ENCODE measurements at places on chromosomes 16 and 17.
A peak's percentile ranks its signal among the peaks of the same experiment; 100 is the strongest.

- DNase-seq = no peak
Observed at GRCh38 chr17:80805032-80805751, 186.4 kb upstream of the CHMP6 start.

- DNase-seq = no peak
Observed at GRCh38 chr17:33562792-33563191, 269.7 kb upstream of the ASIC2 start.

DNA sequence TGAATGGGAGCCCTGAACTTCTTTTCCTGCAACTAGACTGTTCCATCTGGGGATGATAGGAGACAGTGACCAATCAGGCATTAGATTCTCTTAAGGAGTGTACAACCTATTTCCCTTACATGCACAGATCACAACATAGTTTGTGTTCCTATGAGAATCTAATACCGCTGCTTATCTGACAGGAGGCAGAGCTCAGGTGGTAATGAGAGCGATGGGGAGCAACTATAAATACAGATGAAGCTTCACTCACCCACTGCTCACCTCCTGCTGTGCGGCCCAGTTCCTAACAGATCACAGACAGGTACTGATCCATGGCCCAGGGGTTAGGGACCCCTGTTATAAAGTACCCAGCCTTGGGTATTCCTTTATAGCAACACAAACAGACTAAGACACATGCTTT is 17.4 kb upstream of the ADAMTS18 start:
- DNase-seq = no peak

DNA sequence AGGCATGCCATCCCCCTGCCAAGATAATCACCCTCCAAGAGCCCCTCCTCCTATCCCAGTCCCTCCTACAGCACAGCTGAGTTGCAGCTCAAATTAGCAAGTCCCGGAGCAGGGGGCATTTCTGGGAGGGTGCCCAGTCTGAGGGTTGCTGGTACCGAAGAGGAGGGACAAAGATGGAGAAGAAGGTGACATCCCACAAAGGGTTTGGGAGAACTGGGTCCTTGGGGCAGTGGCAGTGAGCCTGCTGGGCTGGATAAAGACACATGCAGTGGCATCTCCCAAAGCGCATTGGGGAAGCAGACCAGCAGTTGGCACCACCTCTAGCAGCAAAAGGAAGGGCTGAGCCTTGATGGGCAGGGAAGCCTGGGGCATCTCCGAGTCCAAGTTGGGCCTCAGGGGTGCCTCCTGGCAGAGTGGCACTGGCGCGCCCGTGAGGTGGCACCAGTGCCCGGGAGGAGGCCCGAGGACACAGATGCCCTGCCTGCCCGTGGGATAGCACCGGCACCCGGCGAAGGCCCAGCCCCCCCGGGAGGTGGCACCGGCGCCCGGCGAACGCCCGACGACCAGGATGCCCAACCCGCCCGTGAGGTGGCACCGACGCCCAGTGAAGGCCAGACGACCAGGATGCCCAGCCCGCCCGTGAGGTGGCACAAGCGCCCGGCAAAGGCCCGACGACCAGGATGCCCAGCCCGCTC is 622 bp downstream of the TOM1L2 start:
- peak; percentile 18 for DNase-seq

DNA sequence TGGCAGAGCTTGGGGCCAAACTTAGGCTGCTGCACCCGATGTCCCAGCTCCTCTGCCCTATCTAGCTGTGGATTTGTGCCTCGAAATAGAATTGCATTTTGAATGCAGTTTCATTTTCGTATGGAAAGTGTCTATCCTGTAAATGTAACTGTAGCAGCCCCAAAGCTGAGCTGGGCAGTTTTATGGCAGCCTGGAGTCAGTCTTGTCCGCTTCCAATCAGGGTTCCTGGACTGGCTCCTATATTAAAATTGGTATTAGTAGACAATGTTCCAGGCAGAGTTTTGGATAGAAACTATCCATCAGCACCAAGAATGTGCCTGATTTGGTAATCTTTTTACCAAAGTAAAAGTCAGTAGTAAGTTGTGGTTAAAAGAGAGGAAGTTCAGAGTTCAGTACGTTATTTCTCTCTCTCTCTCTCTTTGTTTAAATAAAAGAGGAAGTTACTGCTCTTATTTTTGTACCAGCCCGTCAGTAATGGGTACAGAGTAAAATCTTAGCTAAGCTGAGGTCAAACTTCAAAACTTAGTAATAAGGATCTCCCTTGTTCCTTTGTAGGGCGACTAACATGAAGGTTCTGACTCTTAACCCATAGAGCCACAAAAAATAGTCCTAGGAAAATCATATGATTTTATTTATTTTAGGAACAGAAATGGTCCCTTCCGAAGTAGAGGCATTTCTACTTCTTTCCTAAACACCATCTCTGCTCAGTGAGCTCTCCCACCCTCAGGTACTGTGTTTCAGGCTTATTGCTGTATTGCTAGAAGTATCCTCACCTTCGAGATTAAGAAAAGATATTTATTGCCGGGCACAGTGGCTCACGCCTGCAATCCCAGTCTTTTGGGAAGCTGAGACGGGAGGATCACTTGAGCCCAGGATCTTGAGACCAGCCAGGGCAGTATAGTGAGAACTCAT is 28.0 kb downstream of the PRKCB start:
- no peak for DNase-seq

DNA sequence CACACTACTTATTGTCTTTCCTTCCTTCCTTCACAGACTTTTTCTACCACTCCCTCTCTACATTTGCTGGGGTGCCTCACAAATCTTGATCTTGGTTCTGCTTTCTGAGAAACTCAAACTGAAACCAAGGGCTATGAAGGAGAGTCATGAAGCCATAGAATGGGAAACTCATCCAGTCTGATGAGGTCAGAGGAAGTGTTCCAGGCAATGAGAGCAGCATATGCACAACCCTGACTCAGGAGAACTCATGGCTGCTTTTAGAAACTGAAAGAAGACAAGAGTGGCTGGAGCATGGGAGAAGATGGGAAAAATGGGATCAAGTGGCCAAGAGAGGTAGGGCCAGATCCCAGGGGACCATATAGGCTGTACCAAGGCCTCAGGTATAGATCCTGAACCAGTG is 130.0 kb upstream of the TOX3 start:
- DNase-seq = no peak

- DNase-seq = no peak
Observed at GRCh38 chr16:78939597-78939996, 660.9 kb downstream of the MAF start.

- no peak for DNase-seq
Observed at GRCh38 chr16:85998868-85999729, 100.1 kb downstream of the IRF8 start.

DNA sequence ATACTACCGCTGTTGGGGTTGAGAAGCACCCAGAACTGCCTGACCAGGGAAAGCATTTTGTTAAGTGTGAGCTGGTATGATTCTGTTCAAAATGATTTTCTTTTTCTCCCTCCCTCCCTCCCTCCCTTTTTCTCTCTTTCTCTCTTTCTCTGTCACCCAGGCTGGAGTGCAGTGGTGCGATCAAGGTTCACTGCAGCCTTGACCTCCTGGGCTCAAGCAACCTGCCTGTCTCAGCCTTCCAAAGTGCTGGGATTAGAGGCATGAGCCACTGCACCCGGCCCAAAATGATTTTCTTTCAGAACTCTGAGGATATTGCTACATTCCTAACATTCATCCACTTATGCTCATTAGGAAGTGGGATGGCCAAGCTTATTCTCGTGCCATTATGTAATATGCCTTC is 41.3 kb downstream of the SLC47A1 start:
- no peak for DNase-seq

GRCh38 chr16:12501707-12502457 is 301.8 kb downstream of the CPPED1 start:
- DNase-seq = no peak

- DNase-seq = no peak
Observed at GRCh38 chr17:64276961-64277505, 14.0 kb upstream of the TEX2 start.

DNA sequence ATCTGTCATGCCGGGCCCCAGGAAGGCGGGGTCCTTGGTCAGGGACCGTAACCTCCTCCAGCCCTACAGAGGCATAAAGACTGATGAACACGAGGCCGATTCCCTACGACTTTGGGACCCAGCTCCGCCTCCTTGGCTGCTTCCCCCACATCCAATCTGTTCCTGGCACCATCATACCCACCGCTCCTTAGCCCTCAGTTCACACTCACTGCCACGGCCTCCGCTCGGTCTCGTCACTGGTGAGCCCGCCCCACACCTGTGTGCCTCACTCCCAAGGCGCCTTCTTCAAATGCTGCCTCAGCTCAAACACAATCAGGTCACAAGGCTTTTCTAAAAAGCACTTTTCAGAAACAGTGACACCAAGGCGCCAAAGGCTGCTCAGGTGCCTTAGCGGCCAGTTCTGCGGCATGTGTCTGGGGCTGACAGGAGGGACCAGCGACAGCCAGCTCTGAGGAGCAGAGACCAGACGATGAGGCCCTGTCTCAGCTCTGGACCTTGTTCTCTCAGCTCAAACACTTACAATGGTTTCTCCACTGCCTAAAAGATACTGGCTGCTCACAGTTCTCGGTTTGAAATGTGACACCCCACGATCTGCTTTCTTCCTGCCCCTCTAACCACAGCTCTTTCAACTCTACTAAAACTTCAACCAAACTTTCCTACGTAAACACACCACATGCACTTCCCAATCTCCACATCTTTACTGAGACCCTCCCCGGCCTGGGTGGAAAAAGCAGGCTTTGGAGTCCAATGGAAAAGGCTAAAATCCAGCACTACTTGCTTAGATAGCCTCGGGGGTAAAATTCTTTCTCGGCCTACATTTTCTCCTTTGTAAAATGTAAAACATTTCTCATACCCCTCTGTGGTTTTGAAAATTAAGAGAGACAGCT is 33.2 kb downstream of the CYB5D2 start:
- no peak for DNase-seq

- peak; percentile 55 for DNase-seq
Observed at GRCh38 chr17:63622574-63623390, 565 bp downstream of the MAP3K3 start.

Data from T-helper 22 cell (primary cell).